Kidney tubule cell (primary cell): ENCODE measurements at places on chromosomes 12 and 14.

DNA sequence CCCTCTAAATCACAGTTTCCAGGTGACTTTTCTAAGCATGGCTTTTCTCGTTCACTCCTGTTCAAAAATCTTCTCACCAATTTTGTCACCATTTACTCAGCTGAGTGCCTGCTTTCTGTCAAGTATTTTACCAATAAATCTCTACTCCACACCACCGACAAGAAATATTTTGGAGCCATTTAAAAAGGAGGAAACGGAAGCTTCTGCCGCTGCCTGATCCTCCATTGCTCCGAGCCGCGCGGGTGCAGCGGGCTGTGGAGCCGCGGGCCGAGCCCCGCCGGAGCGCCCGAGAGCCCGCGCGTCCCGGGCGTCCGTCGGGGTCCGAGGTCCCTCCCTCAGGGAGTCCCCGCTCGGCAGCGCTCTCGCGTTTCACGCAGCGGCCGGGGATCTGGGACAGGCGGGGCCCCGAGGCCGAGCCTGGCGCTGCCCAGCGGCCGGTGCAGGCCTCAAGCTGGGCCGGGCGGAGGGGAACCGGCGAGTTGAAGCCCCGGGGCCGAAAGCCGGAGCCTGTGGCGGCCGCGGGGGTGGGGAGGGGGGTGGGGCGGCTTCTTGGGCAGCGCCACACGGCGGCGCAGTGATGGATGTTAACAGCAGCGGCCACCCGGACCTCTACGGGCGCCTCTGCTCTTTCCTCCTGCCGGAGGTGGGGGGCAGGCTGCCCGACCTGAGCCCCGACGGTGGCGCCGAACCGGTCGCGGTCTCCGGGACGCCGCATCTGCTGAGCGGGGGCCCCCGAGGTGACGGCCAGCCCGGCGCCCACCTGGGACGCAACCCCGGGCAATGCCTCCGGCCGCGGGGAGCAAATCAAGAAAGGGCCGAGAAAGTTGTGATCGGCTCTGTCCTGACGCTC, 1.1 kb upstream of the HEBP1 start:
- peak; percentile 62 for DNase-seq

- peak; percentile 75 for DNase-seq
Observed at GRCh38 chr12:125983094-125983783, 918.0 kb downstream of the AACS start.

GRCh38 chr14:61152851-61153364, 128.2 kb downstream of the TMEM30B start:
- DNase-seq, result no peak

DNA sequence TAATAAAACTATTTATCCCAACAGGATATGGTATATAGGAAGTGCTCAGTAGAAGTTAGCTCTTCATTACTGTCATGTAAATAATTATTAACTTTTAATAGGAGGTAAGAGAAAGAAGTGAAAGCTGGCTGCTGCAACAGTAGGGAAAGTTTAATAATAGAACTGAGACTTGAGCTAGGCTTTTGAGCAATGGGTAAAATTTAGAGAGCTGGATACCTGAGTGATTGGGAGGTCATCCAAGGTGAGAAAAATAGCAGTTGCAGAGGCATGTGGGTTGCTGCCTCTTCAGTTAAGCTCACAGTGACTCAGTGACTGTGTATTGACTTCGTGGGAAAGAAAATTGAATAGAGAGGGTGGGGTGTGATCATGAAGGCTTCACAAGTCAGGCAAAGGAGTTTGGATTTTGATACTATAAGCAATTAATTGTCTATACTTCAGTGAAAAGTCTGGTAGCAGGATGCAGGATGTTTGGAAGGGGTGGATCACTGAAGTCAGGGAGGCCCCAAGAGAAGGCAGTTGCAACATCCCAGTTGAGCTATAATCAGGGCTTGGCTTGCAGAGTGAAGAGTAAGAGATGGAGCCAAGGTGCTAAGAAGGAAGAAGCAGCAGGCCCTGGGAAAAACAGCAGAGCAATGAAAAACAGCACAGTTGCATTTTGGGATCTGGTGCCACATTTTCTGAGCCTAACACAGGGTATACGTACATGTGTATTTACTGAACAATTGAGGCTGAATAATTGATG, 172.0 kb upstream of the FRMD6 start:
- peak; percentile 74 for DNase-seq

DNA sequence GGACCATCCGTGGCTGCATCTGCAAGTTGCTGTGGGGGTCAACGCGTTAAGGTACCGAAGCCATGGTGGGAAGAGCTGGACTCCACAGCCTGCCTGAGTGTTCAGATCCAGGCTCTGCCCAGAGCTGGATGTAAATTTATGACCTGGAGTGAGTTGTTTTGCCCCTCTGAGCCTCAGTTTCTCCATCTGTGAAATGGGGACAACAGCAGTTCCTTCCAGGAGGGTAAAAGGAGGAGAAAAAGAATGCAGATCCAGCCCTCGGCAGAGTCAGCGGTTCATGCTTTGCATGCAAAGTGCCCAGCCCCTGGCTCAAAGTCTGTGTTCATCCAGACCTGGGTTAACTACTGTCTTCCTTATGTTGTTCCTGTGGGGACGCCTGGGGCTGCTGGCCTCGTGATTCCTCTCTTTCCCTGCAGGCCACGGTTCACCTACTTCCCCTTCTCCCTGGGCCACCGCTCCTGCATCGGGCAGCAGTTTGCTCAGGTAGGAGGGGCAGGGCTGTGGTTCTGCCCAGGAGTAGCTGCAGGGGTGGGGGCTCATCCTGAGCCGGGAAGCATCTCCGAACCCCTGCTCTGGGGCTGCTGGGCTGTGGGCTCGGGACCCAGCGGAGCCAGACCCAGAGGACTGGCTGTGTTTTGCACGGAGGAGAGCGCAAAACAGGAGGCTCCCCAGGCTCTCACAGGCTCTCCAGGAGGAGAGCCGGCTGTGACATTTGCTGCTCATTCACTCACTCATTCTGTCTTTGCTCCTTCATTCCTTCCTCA, 41.9 kb downstream of the CYP46A1 start:
- DNase-seq, result peak; percentile 40

DNA sequence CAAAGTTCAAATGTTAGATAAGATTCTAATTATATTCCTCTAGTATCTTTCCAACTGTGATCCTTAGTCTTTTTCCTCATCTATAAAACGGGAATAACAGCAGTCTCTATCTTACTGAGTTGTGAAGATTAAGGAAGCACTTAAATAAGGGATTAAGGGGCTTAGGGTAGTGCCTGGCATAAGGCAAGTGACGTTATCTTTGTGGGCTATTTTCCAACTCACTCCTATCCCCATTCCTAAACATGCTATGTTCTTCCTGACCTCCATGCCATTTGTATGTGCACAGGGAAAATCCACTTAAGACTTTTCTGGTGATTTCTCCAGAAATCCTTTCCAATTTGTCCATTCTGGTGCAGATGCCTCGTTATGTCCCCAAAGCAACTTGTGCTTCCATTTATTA, 33.3 kb downstream of the SUPT16H start:
- no peak for DNase-seq
